NCI-H146 (cell line): ENCODE measurements at places on chromosomes 7 and 10.

GRCh38 chr10:70192326-70192968, 22.1 kb upstream of the SAR1A start:
- DNase-seq: no peak

- DNase-seq: no peak
Observed at GRCh38 chr7:139651914-139652313, 125.9 kb downstream of the HIPK2 start.

GRCh38 chr7:99843808-99844207, 16.0 kb downstream of the CYP3A43 start:
- DNase-seq: no peak

GRCh38 chr10:23293145-23293724, 51.4 kb downstream of the C10orf67 start:
- peak; percentile 61 for DNase-seq

DNA sequence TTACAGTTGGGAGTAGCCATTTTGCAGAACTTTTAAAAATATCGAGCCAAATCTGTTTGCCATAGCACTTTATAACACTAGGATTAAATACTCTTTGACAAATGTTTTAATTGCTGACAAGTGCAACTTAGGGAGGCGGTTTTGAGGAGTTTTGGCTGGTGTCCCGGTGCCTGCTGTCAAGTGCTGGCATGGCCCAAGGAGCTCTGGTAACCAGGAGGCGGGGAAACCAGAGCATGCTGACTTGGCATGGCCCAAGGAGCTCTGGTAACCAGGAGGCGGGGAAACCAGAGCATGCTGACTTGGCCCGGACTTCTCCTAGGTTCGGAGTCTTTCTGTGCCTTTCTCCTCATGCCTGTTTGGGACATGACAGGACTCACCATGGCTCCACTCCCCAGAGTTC, 30.8 kb upstream of the ZNF32 start:
- DNase-seq: no peak

GRCh38 chr10:101283762-101284100, 54.5 kb upstream of the LBX1 start:
- no peak for DNase-seq

- DNase-seq: no peak
Observed at GRCh38 chr10:97361537-97361901, 27.0 kb upstream of the FRAT2 start.

DNA sequence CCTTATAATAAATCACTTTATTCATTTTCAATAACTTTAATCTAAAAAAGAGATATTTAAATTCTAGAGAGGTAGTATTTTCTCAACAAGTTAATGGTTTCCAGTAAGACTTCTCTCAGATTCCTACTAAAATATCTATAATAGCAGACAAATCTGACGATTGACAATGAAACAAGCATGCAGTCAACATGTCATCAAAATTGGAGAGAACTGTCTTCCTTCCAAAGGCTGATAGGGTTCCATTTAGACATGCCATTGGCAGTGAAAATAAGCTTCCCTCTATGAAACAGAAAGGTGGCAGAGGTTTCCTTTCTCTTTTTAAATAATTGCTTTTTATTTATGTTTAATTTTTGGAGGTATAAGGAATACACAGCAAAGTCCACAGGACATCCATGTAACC, 217.1 kb downstream of the POM121L12 start:
- DNase-seq: no peak
